Activated CD4-positive, alpha-beta T cell treated with anti-CD3 and anti-CD28 coated beads, Interleukin-2, amount 10 ng/mL, durations not matched to agents 7 days and 5 days (primary cell): ENCODE measurements at places on chromosomes 16 and 17. TPM values are rescaled to one million over a fixed set of nuclear protein-coding genes. Genes with fewer than 3 reads are reported as not detected.

The CHST4 gene
- not detected for total RNA-seq

The HAS3 gene
- 0.67 TPM for total RNA-seq

- DNase-seq = no peak
These were observed 181.1 kb downstream of the SNX29 start for GRCh38 chr16:12157517-12158093.

The RNF151 gene
- not detected for total RNA-seq

- no peak for DNase-seq
These were observed 2.5 kb upstream of the GJD3 start for GRCh38 chr17:40366861-40367518.

The VAT1 gene
- total RNA-seq = 10.2 TPM

- DNase-seq = no peak
These were observed 29.9 kb downstream of the HS3ST2 start for GRCh38 chr16:22843856-22844255.

The ATP5PD gene
- 259 TPM for total RNA-seq

The NAT9 gene
- 28.6 TPM for total RNA-seq

DNA sequence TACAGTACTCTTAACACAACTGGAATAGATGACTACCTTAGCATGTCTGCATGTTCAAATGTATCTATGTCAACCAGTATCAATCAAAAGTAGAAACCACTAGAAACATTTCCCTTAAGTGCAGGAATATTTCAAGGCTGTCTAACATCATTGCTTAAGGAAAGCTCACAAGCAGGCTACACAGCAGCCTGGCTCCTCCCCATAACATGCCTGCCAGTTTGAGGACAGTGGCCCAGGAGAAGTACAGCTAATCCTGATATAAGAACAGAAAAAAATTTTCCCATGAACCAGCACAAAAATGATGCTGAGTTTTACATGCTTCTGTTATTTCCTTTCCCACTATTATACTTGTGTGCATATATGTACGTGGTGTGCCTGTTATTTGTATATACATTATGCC is 175.1 kb downstream of the MYO1D start:
- DNase-seq = no peak

The KRTAP4-6 gene
- not detected for total RNA-seq

The GRIN2A gene
- not detected for total RNA-seq

The ARHGAP23 gene
- total RNA-seq = 0.23 TPM

The TBC1D3G gene
- total RNA-seq = not detected

DNA sequence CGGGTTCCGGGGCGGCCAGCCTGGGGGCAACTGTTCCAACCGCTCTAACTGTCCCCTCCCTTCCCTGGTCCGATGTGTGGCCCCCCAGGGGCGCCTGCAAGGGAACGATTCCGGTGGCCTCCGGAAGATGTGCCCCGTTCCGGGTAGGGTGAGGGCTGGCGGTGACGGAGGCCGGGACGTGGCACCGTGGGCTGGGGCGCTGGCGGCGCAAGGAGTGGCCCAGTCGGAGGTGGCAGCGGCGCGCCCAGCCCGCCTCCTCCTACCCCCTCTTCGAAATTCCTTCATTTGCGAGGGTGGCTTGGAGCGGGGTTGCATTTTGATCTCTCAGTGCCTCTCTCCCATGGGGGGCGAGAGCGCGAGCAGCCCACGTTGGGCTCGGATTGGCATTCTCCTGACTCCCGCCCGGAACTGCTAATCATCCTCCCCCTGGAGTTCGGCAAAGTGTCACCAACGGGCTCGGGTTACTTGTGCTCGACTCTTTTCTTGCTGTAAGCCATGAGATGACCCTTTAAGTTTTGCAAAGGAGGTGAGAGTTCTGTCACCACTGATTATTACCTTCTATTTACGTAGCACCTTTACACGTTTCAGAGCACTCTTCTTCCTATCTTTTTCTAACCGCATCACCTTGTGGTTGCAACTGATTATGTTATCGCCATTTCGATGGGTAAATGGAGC is 622 bp downstream of the NDEL1 start:
- peak; percentile 70 for DNase-seq

DNA sequence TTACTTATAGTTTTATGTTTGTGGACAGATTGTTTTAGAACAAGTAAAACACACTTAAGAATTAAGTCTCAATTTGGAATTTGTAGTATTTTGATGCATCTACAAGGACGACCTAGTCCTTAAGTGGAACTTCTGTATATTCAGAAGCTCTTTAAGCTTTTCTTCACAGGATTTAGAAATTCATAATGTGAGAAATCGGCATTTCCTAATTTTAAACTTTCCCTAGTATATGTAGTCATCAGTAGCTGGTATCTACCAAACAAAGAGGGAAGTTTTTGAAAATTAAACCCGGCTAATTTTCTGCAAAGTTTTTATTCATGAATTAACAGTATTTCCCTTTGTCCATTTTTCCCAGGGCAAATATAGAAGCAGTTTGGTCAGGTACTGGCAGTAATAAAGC is 203.6 kb downstream of the CDRT15L2 start:
- no peak for DNase-seq

The PRSS21 gene
- 0.27 TPM for total RNA-seq

The FNDC8 gene
- total RNA-seq = not detected
